ENCODE measurements at places on chromosomes 2 and 18.
A peak's percentile ranks its signal among the peaks of the same experiment; 100 is the strongest.

DNA sequence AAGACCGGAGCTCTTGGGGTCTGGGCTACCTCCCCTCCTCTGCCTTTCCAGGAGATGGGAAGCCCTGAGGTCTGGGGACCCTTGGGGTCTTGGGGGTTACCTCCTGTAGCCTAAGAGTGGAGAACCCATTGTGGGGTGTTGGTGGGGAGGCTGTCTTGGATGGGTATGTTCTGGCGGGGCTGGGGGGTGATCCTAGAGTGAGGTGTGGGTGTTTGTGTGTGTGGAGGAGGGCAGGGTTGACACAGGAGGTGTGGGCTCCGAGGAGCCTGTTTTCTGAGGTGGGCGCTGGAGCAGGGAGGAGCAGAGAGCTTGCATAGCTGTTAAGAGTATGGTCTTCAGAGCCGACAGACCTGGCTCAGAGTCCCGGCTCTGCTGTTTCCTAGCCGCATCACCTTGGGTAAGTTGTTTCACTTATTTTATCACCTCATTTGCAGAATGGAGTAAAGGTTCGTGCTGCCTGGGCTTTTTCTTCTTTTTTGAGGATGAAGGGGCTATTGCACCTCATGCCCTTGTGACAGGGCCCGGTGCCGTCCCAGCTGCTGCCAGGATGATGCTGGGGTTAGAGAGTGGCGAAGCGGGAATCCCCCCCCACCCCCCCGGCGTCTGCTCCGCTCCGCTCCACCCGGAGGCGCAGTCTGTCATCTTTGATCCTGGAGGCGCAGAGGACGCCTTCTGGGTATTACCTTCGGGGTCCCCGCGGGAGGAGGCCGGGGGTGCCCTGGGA, 17.2 kb downstream of the TET3 start:
- DNase-seq: no peak

DNA sequence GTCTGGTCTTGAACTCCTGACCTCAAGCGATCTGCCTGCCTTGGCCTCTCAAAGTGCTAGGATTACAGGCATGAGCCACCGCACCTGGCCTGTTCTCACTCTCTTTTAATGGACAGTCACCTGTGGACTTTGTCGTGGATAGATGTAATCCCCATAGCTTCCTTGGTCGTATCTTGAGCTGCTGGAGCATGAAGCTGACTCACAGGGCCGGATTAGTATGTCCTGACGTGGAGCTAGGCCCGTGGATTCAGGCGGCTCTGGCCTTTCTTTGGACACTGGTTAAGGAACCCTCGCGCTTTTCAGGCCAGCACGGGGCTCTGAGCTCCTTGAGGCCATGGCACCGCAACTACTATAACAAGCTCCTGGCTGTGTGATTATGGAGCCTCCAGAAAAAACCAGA, 27.5 kb upstream of the GBX2 start:
- DNase-seq: no peak

- no peak for DNase-seq
Measured at GRCh38 chr2:17799301-17800120, 16.7 kb upstream of the MSGN1 start.

DNA sequence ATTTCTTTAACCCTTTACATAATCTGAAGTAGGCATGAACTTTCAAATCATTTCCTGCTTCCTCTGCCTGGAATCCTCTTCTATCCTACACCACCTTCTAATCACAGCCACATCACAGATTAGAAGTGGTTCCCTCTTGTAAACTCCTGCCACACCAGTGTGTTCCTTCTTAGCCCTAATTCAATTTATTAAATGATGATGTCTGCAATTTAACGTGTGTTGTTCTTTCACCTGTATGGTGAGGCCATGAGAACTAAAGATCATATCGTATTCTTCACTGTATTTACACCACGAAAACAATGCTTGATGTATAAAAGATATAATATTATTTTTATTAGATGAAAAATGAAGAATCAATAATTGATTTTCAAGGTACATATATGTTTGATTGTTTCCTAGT, 494.3 kb downstream of the EPHA4 start:
- DNase-seq: no peak

- no peak for DNase-seq
Measured at GRCh38 chr2:180061085-180061484, 54.0 kb upstream of the CWC22 start.

- no peak for DNase-seq
Measured at GRCh38 chr2:30456579-30456978, 9.5 kb downstream of the LCLAT1 start.

- DNase-seq: peak; percentile 39
Measured at GRCh38 chr2:152925547-152926448, 207.4 kb downstream of the ARL6IP6 start.

GRCh38 chr2:42755191-42755880, 8.6 kb downstream of the OXER1 start:
- peak; percentile 73 for DNase-seq

DNA sequence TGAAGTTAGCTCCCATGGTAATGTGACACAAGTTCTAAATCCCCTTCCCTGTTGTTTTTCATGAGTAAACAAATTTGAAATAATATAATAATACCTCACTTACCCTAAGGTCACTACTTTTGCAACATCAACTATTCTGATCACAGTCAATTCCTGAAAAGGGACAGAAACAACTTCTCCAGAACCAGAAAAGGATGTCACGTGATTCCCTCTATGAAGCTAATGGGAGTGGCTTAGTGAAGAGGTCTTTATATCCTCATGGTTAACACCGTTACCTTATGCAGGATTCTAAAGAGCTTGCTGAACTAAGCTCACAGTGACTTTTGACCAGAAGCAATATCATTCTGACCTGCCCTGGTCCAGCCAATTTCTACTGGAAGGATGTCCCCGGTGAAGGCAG, 51.6 kb downstream of the DOCK10 start:
- no peak for DNase-seq

DNA sequence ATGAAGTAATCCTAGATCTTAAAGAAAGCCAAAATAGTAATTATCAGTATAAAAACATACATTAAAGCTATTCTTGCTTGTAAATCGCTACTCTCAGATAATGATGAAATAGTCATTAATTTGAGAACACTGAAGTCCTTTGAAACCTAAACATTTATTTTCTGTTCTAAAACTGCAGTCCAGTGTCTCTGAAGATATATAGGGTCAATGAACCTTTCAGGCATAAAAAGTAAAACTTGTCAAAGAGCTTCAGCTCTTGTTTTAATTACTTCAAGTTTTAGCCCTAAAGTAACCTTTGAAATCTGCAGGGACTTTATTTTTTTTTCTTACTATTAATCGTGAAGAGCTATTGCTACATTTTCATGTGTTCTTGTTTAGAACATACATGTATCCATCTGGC, 116.3 kb downstream of the KYNU start:
- DNase-seq: no peak

DNA sequence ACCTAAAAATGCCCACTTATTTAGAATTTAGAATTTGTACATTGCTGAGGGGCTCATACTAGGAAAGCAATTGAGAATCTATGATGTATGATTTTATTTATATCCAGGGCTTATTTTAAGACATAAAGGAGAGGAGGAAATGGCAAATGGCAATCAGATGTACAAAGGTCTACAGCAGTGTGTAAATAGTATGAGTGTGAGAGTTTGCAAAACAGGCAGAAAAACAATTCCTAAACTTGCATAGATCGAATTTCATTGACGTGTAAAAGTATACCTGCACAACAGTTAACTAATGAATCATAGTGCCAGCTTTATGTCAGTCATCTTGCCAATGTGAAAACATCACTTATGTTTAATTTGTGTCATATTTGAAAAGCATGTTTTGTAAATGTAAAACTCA, 718.7 kb upstream of the GCFC2 start:
- DNase-seq: no peak

- peak; percentile 62 for DNase-seq
Measured at GRCh38 chr18:3454365-3455089, 4.6 kb downstream of the TGIF1 start.

DNA sequence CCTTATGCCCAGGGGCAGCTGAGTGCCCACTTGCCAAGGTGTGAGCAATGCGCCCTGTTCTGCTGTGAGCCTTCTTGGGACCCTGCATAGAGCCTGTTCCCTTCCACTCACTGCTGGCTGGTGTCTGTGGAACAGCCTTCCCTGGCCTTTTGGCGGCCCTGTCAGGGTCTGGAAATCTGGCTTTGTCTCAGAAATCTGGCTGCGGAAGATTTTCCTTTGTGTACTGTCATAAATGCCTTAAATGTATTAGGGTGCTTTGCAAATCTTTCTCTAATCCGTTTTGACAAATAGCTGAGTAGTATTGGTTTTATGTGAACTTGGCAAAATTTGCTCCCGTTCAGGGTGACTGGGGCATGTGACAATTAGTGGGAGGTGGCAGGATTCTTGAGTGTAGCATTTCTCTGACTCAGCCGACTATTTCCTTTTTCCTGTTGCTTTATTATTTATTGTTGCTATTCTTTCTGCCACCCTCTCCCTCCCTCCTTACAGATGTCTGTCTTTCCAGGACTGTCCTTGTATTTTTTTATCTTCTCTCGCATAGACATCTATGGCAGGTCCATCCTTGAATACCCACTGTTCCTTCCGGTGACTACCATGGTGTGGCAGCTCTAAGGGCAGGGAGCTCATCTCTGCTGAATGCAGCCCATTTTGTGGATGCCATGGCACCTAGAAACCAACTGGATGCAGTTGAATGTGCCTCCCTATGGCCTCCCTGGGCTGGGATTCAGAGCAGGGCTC, 41.8 kb downstream of the LDLRAD4 start:
- DNase-seq: peak; percentile 24

DNA sequence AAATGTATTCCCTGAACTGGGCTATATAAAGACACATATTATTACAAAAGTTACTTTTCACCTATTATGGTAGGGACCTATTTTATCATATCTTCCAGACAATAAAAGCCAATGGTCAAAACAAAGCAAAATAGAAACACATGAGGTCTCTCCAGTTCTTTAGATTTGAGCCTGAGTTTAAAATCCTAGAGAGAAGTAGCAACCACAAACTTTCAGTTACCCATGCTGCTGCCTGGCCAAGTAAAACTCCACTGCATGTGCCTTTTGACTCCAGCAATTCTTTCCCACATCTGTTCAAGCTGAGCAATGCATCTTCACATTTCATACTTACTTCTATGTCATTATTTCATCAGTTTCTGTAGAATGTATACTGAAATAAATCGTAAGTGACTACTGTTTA, 405.3 kb downstream of the STK39 start:
- DNase-seq: no peak

DNA sequence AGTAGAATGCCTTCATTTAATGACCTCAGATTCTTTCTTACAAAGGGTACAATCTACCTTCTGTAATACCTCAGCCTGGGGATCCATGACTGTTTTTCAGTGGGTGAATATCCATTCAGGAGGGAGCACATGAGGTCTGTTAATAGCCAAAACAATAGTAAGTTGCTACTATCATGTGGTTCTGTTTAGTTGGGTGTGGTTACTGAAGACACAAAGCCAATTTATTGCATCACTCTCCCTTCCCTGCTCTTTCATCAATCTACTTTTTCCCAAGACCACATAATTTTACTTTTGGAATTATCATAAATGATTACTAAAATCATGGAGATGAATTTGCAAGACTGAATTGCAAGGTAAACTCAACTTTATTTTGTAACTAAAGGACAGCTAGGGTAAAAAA, 254.2 kb downstream of the GALNT13 start:
- peak; percentile 1 for DNase-seq

DNA sequence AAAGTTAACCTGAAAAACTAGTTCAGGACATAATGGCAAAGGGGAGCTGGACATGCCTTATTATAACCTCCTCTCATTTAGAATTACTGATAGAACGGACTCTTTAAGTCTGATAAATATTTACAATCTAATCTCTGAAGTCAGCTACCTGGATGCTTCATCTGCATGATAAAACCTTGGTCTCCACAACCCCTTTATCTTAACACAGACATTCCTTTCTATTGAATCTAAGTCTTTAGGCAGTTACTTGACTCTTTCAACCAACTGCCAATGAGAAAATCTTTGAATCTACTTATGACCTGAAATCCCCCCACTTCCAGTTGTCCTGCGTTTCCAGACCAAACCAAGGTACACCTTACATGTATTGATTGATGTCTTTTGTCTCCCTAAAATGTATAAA, 191.2 kb upstream of the LRRTM4 start:
- no peak for DNase-seq

DNA sequence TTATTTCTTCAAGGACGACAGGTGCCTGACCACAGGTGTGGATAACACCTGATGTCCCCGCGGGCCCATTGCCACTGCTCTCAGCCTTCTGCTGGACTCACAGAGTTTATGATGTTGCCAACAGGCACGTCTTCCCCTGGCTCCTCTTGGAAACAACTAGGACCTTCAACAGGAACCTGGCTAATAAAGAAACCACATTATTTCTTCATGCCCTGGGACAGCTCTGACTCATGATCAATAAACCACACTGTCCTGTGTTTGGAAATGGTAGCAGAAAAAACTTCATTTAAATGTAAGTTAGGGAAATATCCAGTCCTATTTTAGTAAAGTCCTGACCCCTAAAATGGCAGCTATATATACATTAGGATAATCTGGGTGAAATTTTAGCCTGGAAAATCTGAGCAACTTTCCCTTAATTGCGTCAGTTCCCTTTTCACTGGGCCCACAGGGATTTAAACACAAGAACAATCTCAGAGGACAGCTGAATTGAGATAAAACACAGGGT, 158.9 kb downstream of the VAPA start:
- DNase-seq: peak; percentile 71

GRCh38 chr2:113079131-113079530, 11.4 kb downstream of the IL1F10 start:
- no peak for DNase-seq

DNA sequence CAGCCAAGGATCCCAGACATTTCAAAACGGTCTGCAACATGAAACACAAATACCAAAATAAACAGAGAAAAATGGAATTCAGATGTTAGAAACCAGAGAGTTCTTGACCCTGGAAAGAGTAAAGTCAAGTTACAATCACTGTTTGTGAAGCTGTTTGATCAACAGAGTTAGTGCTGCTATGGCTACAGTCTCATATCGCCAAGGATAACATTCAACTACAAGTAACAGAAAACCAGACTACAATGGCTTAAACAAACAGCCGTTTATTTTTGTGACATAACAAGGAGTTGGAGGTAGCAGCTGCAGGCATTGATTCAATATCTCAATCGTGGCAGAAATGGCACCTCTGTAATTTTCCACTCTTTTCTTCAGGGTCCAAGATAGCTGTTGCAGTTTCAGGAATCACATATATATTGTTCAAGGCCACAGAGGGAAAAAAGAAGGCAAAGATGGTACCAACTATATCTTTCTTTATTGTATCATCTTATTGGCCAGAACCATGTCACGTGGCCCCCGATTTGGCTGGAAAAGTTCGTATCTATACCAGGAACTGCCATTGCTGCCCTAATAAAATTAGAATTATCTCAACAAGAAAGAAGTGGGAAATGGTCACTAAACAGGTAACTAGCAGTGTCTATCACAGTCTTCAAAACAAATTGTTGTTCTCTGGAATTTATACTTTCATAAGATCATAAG, 17.7 kb upstream of the HNRNPLL start:
- no peak for DNase-seq

DNA sequence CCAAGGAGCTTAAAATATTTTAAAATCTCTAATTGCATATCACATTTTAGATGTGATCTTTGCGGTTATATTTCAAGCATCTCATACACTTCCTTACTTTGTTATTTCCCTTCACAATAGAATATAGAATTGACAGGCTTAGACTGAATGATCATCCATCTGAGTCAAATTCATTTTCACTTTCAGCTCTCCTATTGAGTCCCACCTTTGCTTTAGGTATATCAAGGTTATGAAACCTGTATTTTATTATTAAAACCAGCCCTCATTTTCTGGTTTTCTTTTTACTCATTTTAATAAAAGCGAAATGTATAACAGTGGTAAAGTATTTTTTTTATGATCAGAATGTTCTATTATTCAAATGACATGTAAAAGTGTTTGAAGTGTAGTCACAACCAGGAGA, 162.9 kb upstream of the KYNU start:
- no peak for DNase-seq

GRCh38 chr2:138060301-138060635, 96.0 kb downstream of the HNMT start:
- DNase-seq: peak; percentile 68
